Stimulated activated CD4-positive, alpha-beta T cell treated with anti-CD3 and anti-CD28 coated beads, Interleukin-12 subunit alpha, Interleukin-12 subunit beta, amount 100 ng/mL, for 4 hours (primary cell): ENCODE measurements at places on chromosomes 2 and 18.

- DNase-seq = no peak
These were observed 275.0 kb downstream of the GBX2 start for GRCh38 chr2:235893129-235893698.

DNA sequence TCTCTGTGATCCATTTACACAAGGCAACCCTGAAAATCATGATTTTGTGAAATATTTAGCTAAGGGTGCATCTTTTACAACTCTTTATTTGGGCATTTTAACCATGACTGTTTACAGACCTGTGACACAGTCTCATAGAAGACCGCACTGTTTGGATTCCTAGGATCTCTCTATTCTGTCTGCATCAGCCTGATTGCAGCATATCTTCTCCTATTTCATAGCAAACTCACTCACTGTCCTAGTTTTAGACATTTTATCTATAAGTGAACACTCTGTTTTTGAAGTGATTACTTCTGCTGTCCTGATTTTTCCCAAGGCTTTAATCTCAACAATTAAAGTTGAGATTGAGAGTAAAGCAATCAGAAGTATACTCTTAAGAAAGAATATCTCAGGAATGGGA is 56.2 kb downstream of the CAVIN2 start:
- DNase-seq = no peak

DNA sequence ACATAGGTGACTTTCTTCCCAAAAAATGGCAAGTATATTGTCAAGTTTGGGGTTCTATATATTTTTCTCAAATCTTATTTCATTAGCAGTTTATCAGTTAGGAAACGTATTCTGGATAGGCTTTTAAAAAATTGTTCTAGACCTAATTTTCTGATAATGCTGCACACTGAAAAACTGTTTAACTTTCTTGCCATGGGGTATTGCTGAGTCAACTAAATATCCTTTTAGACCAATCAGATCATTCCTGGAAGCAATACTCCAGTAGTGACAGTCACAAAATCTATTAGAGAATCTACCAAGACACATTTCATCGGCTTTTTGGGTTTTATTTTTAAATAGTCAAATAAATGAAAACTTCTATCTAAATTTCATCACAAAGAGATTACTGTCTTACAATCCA is 440.6 kb downstream of the LRRTM4 start:
- no peak for DNase-seq

GRCh38 chr18:78542204-78542603 is 437.4 kb upstream of the SALL3 start:
- no peak for DNase-seq

DNA sequence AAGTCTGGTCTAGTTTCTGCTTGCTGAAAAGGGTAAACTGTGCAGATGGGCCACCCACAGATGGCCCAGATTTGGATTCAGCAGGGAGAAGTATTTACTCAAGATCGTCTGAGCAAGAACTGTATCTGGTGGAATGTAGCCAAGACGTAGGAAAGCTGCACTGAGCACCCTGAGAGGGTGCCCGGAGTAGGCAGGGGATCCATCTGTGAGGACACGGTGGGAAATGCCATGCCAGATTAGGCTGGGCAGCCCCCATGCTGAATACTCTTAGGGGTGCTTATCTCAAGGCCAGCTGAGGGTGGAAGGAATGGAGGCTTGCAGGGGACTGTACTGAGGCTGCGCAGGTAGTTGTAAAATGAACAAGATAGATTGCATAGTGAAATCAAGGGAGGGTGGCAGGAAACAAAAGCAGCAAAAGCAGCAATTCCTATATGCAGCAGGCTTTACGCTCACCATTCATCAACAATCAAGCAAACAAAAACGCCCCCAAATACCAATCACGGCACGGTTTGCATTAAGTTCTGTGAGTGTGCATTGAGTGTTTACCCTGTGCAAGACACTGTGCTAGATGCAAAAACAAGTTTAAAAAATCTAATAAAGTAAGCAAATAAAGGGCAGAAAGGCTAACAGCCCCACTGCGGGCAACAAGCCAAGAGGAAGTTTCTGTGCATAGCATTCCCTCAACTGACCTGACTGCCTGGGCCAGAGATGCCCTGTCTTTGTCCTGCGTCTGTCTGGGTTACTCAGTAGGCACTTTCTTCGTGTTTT is 32.2 kb upstream of the LPIN2 start:
- DNase-seq = no peak

GRCh38 chr2:101204400-101205115 is 48.1 kb upstream of the CNOT11 start:
- no peak for DNase-seq

DNA sequence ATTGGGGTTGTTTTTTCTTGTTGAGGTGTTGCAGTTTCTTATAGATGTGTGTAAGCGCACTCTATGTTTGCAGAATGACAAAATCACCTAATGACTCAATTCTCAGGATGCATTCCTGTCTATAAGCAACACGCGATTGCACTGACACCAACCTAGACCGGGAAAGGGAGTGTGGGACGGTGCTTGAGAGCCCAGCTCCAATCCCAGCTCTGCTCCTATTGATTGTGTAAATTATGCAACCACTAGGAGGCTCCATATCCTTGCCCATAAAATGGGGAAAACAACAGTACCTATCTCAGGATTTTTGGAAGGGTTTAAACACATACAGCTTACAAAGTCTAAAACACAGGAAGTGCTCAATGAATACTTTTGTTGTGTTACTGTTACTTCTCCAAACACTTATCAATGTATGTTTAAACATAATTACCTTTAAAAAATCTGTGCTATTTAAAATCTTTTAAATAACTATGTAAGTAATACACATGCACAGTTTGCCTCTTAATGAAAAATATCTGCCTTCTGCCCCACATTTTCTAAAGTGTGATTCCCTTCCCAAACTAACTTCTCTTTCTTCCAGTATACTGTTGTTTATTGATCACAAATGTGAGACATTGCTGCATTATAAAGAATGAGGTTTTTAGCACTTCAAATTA is 132.5 kb downstream of the SPHKAP start:
- DNase-seq = no peak

GRCh38 chr2:120246546-120247300 is 5.9 kb upstream of the RALB start:
- no peak for DNase-seq

DNA sequence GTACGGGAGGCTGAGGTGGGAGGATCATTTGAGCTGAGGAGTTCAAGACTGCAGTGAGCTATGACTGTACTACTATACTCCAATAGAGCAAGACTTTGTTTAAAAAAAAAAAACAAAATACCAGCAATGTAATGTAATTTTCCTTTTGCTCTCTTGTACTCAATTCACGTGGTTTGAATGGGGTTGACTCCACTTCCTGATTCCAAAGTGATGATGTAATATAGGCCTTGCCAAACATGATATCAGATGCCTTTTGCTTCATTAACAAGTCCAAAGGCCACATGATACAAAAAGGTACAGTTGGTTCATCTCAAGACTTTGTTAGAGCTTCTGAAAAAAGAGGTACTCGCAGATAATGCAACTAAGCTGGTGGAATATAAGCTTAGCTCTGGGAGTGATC is 321.8 kb downstream of the ZEB2 start:
- DNase-seq = no peak

DNA sequence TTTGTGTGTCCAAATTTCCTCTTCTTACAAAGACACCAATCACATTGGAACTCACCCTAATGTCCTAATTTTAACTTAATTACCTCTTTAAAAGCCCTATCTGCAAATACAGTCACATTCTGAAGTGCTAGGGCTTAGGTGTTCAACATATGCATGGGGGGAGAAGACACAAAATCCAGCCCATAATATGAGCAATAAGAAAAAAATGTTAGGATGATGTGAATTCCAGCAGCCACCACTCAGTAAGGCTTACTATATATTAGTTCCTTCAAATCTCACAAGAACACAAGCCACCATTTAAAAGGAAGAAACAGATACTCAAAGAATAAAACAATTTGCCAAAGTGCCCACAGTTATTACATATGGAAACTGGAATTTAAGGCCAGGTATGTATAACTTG is 285.7 kb downstream of the EPHA4 start:
- DNase-seq = no peak

DNA sequence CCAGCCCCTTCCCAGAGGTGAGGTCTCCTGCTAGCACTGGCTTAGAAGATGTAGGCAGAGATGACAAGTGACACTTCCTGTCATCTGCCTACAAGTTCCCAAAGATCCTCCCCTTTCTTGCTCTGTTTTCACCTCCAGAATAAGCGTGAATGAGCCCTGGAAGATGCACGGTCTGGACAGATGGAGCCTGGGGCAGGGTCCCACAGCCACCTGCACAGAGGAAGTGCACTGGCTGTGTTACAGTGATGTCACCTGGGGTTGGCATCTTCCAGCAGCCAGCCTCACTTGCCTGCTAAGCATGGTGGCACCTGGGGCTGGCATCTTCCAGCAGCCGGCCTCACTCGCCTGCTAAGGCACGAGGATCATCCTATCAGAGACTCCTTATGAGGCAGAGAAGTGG is 32.3 kb downstream of the TMEM18 start:
- DNase-seq = no peak

GRCh38 chr18:2843146-2843545 is 3.7 kb upstream of the EMILIN2 start:
- DNase-seq = no peak

GRCh38 chr2:29213888-29214291 is 98.7 kb downstream of the CLIP4 start:
- no peak for DNase-seq

- no peak for DNase-seq
These were observed 43.7 kb downstream of the CDC42EP3 start for GRCh38 chr2:37627710-37628109.

- DNase-seq = no peak
These were observed 132.7 kb downstream of the PTGR3 start for GRCh38 chr18:75076286-75076685.

- DNase-seq = no peak
These were observed 92.3 kb upstream of the ZNF516 start for GRCh38 chr18:76587147-76587878.

GRCh38 chr18:76422838-76423237 is 72.2 kb downstream of the ZNF516 start:
- DNase-seq = no peak
